Activated naive CD8-positive, alpha-beta T cell treated with anti-CD3 and anti-CD28 coated beads, Interleukin-2, amount 10 ng/mL, durations not matched to agents 7 days and 5 days (primary cell): ENCODE measurements at places on chromosomes 11 and 22. TPM values are rescaled to one million over a fixed set of nuclear protein-coding genes. Genes with fewer than 3 reads are reported as not detected.

DNA sequence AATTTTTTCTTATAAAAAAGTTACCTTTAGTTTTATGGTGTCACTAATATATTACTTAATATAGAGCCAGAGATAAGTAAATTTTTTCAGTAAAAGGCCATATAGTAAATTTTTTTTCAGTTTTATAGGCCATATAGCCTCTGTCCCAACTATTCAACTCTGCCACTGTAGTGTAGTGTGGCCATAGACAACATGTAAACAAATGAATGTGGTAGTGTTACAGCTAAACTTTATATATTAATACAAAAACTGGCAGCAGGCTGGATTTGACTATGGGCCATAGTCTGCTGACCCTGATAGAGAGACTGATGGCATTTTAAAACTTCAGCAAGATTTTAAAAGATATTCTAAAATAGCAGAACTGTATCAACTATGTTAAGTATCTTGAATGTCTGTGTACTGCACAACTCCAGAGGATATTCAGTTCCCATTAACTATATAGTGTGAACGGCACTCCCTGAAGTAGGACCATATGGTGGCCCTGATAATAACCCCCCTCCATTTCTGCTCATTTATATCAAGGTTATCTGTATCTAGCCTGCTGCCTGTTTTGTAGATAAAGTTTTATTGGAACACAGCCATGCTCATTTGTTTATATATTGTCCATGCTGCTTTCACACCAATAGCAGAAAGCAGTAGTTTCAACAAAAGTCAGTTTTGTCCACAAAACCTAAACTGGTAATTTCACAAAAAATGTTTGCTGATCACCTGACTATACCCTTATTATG is 71.6 kb downstream of the PRMT3 start:
- no peak overlapping the region for H3K27ac ChIP-seq
- H3K27me3 ChIP-seq: no peaks in the 10 kb centered on the region
- H3K4me3 ChIP-seq: no peak overlapping the region
- no peak for DNase-seq
- peaks cover 1% of the 10 kb centered on the region for H3K4me1 ChIP-seq

GRCh38 chr11:47359586-47359985 is 7.1 kb upstream of the MYBPC3 start:
- H3K4me3 ChIP-seq: peak overlapping the region; percentile 1
- no peaks in the 10 kb centered on the region for H3K36me3 ChIP-seq
- H3K4me1 ChIP-seq: peaks cover 10% of the 10 kb centered on the region
- no peak for DNase-seq
- H3K27ac ChIP-seq: peak overlapping the region; percentile 69
- H3K27me3 ChIP-seq: no peaks in the 10 kb centered on the region

- H3K27me3 ChIP-seq: peaks cover 5% of the 10 kb centered on the region
- no peak for DNase-seq
- peaks cover 6% of the 10 kb centered on the region for H3K4me1 ChIP-seq
- no peak overlapping the region for H3K4me3 ChIP-seq
Measured at GRCh38 chr11:44766972-44767278, 40.2 kb downstream of the TSPAN18 start.

- DNase-seq: no peak
- peaks cover 3% of the 10 kb centered on the region for H3K36me3 ChIP-seq
- no peaks in the 10 kb centered on the region for H3K4me1 ChIP-seq
- no peak overlapping the region for H3K4me3 ChIP-seq
- no peaks in the 10 kb centered on the region for H3K27me3 ChIP-seq
Measured at GRCh38 chr11:10205928-10206327, 88.1 kb downstream of the SBF2 start.

DNA sequence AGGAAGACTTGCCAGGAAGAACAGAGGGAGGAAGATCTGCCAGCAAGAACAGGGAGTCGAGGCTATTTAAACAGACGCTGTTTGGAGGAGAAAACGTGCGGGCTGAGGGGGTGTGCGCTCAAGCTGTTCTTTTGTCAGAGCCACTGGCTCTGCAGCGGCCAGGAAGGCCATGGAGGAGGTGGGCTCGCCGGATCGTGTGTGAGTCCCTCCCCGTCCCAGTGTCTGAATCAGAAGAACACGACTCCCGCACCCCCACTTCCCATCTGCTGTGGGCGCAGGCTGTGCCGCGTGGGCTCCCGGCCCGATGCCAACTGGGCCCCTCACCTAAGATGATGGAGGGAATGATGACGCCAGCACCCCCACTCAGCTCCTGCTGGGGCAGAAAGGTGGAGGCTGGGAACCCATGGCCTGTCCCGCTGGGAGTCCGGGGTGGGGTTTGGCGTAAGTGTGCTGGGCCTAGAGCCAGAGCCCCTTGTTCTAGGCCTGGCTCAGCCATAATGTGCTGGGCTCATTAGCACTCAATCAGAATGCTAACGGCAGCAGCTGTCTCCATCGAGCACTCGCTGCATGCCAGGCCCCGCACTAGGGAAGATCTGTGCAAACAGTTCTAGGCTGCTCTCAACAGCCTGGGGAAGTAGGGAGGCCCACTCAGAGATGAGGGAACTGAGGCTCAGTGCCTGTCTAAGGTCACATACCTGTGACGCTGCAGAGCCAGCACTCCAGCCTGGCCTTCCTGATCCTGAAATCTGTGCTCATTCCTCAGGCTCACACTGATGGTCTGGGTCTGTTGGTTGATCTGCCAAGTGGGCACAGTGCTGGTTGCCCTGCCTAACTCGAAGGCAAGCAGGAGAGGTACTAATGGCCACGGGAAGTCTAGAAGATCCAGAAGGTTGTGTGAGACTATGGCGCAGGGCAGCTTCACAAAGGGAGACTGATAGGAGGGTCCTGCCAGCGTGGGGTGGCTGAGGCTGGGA is 11.5 kb downstream of the NPTXR start:
- no peak overlapping the region for H3K27ac ChIP-seq
- no peaks in the 10 kb centered on the region for H3K4me1 ChIP-seq
- H3K36me3 ChIP-seq: no peaks in the 10 kb centered on the region
- H3K27me3 ChIP-seq: no peaks in the 10 kb centered on the region
- DNase-seq: no peak

DNA sequence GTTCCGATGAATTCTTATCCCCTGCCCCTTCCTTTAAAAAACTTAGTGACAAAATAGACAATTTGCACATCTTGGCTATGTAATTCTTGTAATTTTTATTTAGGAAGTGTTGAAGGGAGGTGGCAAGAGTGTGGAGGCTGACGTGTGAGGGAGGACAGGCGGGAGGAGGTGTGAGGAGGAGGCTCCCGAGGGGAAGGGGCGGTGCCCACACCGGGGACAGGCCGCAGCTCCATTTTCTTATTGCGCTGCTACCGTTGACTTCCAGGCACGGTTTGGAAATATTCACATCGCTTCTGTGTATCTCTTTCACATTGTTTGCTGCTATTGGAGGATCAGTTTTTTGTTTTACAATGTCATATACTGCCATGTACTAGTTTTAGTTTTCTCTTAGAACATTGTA is 12.0 kb downstream of the CCND1 start:
- H3K4me3 ChIP-seq: no peak overlapping the region
- H3K27me3 ChIP-seq: no peaks in the 10 kb centered on the region
- no peaks in the 10 kb centered on the region for H3K36me3 ChIP-seq
- no peak for DNase-seq
- H3K4me1 ChIP-seq: peaks cover 2% of the 10 kb centered on the region

DNA sequence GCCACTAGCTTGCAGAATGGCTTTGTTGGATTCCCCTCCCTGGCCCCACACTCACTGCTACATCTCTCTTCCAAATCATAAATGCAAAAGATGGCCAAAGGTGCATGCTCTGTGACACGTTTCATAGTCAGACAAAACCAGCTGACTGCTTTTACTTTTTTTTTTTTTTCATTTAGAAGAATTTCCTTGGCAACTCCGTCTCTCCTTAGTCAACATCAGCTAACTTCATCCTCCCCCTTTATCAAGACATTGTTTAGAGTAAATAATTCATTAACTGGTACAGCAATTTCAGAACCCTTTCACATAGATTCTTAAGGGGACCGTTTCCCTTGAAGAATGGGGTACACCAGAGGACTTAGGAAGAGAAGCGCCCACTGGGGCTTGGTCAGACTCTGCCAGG is 16.0 kb downstream of the KCNQ1OT1 start:
- H3K27me3 ChIP-seq: no peaks in the 10 kb centered on the region
- H3K4me1 ChIP-seq: peaks cover 2% of the 10 kb centered on the region
- no peak overlapping the region for H3K27ac ChIP-seq
- H3K4me3 ChIP-seq: no peak overlapping the region
- H3K36me3 ChIP-seq: no peaks in the 10 kb centered on the region
- no peak for DNase-seq

- no peaks in the 10 kb centered on the region for H3K27me3 ChIP-seq
- no peak for DNase-seq
- H3K4me1 ChIP-seq: no peaks in the 10 kb centered on the region
- no peak overlapping the region for H3K4me3 ChIP-seq
- no peaks in the 10 kb centered on the region for H3K36me3 ChIP-seq
Measured at GRCh38 chr11:87368151-87368550, 330.4 kb downstream of the TMEM135 start.

- peak within 1 kb of the TSS; percentile 91 for H3K4me3 ChIP-seq
Measured at GRCh38 chr11:75399344-75400145, at the start of gene RPS3. Gene RPS3, plus strand, starts transcription at chr11:75399518. Its CDS starts 30 bp downstream, at chr11:75399548.

DNA sequence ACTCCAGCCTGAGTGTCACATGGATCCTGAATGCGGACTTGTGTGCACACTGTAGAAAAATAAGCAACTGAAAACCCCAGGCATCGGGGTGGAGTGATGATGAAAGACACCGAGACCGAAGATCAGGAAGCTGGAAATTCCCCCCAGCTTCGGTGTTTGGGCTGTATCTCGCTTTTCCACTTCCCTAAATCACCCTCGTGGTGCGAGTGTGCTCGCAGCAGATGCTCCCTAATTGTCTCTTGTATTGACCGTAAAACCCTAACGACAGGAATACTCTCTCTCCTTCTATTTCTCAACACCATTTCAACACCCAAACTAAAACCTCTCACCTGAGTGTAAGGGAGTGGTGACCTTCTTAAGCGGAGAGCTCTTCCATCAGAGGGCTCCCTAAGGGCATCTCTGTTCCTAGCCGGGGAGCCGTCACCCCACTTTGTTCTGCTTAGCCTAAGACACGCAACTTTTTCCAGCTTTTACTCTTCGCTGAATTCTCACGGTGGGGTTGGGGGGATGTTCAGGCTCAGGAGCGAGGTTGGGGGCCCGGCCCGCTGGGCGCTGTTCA is 635 bp upstream of the GRK3 start:
- DNase-seq: no peak
- H3K27ac ChIP-seq: peak overlapping the region; percentile 82
- no peaks in the 10 kb centered on the region for H3K27me3 ChIP-seq
- H3K4me3 ChIP-seq: peak overlapping the region; percentile 97

GRCh38 chr22:24049211-24049610 is 38.1 kb downstream of the CABIN1 start:
- H3K4me3 ChIP-seq: no peak overlapping the region
- H3K36me3 ChIP-seq: peaks cover 27% of the 10 kb centered on the region
- H3K4me1 ChIP-seq: peaks cover 1% of the 10 kb centered on the region
- no peak for DNase-seq

GRCh38 chr22:36395915-36396314 is 8.1 kb upstream of the MYH9 start:
- H3K27me3 ChIP-seq: peaks cover 2% of the 10 kb centered on the region
- H3K4me3 ChIP-seq: no peak overlapping the region
- no peak overlapping the region for H3K27ac ChIP-seq
- no peak for DNase-seq

DNA sequence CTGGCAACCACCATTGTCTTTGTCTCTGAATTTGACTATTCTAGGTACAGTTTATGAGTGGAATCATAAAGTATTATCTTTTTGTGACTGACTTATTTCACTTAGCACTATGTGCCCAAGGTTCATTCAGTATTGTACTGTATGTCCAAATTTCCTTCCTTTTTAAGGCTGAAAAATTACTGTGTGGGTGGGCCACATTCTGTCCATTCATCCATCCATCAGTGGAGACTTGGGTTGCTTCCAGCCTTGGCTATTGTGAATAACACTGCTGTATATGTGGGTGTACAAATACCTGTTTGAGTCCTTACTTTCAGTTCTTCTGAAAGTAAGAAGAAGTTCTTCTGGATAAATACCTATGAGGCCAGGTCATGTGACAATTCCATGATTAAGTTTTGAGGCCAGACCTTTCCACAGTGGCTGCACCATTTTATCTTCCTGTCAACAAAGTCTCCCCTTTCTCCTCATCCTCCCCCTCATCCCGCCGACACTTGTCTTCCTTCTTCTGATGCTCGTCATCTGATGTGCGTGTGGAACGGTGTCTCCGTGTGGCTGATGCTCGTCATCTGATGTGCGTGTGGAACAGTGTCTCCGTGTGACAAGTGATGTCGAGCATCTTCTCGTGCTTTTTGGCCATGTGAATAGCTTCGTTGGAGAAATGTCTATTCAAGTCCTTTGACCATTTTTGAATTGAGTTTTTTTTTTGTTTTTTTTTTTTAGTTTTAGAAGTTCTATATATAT is 49.5 kb downstream of the SBF1 start:
- H3K36me3 ChIP-seq: peaks cover 26% of the 10 kb centered on the region
- no peaks in the 10 kb centered on the region for H3K27me3 ChIP-seq
- peaks cover 3% of the 10 kb centered on the region for H3K4me1 ChIP-seq
- H3K27ac ChIP-seq: no peak overlapping the region

- H3K27ac ChIP-seq: no peak overlapping the region
- no peak overlapping the region for H3K4me3 ChIP-seq
- H3K27me3 ChIP-seq: no peaks in the 10 kb centered on the region
- H3K36me3 ChIP-seq: peaks cover 31% of the 10 kb centered on the region
Measured at GRCh38 chr11:62536301-62536957, 10.2 kb downstream of the AHNAK start.

- no peaks in the 10 kb centered on the region for H3K27me3 ChIP-seq
- peak overlapping the region; percentile 68 for H3K4me3 ChIP-seq
- peak; percentile 59 for DNase-seq
- H3K27ac ChIP-seq: peak overlapping the region; percentile 12
- H3K36me3 ChIP-seq: no peaks in the 10 kb centered on the region
- H3K4me1 ChIP-seq: peaks cover 11% of the 10 kb centered on the region
Measured at GRCh38 chr22:20131859-20132685, 468 bp downstream of the ZDHHC8 start.

GRCh38 chr11:126186708-126187529 is 24.5 kb downstream of the RPUSD4 start:
- H3K36me3 ChIP-seq: peaks cover 1% of the 10 kb centered on the region
- no peaks in the 10 kb centered on the region for H3K27me3 ChIP-seq
- H3K4me3 ChIP-seq: no peak overlapping the region
- DNase-seq: no peak
- peaks cover 8% of the 10 kb centered on the region for H3K4me1 ChIP-seq

DNA sequence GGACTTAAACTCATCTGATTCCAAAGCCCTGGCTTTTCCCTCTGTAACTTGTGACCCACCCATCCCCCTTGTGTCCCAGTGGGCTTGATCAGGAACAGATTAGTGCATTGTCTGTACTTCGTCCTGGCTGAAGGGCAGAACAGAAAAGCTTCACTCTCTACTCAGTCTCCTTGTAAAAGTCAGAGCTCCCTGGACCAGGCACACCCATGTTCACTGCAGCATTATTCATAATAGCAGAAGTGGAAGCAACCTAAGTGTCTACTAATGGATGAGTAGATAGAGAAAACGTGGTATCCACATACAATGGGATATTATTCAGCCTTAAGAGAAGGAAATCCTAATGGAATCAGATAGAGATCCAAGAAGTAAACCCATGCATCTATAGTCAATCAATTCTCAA is 20.7 kb downstream of the DRD2 start:
- H3K4me1 ChIP-seq: no peaks in the 10 kb centered on the region
- no peak overlapping the region for H3K4me3 ChIP-seq
- DNase-seq: no peak
- H3K27me3 ChIP-seq: peaks cover 9% of the 10 kb centered on the region
- no peak overlapping the region for H3K27ac ChIP-seq

APOBEC3G gene
- total RNA-seq: 116 TPM

KRTAP5-9 gene
- total RNA-seq: not detected

OR52I1 gene
- not detected for total RNA-seq

FAT3 gene
- not detected for total RNA-seq

PNPLA3 gene
- 0.45 TPM for total RNA-seq

OR4C45 gene
- total RNA-seq: not detected

ACTN3 gene
- 0.11 TPM for total RNA-seq

ANGPTL5 gene
- total RNA-seq: not detected

NADSYN1 gene
- total RNA-seq: 172 TPM
